ENCODE measurements at places on chromosomes 1 and 21.

- no peak for DNase-seq
Observed at GRCh38 chr1:106995970-106996369, 60.5 kb upstream of the PRMT6 start.

GRCh38 chr1:30890502-30891226, 17.9 kb downstream of the SDC3 start:
- DNase-seq = no peak

GRCh38 chr1:230746617-230747016, 571 bp upstream of the CAPN9 start:
- no peak for DNase-seq

GRCh38 chr1:194167956-194168640, 981.7 kb upstream of the B3GALT2 start:
- no peak for DNase-seq

- no peak for DNase-seq
Observed at GRCh38 chr1:29232387-29232786, 1.7 kb upstream of the MECR start.
